ENCODE measurements at places on chromosomes 12 and 14.

GRCh38 chr12:130086797-130087196 is 75.5 kb upstream of the FZD10 start:
- DNase-seq, result no peak

- DNase-seq, result no peak
These were observed 1.5 kb downstream of the DIO3 start for GRCh38 chr14:101562659-101563351.

GRCh38 chr14:32593290-32593942 is 264.3 kb downstream of the AKAP6 start:
- no peak for DNase-seq

GRCh38 chr12:120404271-120404670 is 33.6 kb upstream of the COX6A1 start:
- peak; percentile 47 for DNase-seq

DNA sequence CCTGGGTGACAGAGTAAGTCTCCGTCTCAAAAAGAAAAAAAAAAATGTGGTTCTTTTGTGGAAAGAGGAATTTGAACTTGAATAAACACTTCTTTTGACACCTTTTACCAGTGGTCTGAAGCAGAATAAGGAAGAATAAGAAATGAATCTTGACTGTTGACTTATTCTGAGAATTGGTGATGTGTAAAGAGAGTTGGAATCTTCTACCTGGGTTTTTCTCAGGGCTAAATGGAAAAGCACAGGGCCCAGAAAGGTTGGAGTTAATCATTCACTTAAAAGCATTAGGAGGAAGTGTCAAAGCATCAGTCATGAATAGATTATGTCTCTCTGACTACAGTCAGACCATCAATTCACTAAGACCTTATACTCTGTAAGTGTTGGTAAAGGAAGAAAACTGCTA is 13.9 kb downstream of the PNMA1 start:
- no peak for DNase-seq

DNA sequence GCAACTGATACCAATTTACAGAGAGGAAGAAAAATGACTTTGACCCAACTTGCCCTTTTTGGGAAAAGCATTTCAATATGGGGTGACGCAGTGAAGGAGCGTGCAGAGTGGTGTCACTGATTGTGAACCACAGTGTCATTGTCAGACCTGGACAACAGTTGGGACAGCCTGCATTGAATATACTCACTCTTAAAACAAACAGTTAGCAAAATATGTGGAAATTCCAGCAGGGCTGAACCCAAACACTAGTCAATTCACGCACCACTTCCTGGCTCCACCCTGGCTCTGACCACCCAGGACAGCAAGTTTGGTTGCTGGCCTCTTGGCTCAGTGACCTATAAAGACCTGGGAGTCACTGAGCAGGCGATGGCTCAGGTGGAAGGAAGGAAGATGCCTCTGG is 61.3 kb downstream of the NOS1 start:
- DNase-seq, result no peak

GRCh38 chr12:108765289-108765764 is 34.0 kb upstream of the CORO1C start:
- DNase-seq, result no peak

- DNase-seq, result peak; percentile 43
These were observed 274.1 kb downstream of the ADAMTS20 start for GRCh38 chr12:43277651-43278540.

GRCh38 chr14:85580536-85581140 is 50.7 kb downstream of the FLRT2 start:
- DNase-seq, result no peak

DNA sequence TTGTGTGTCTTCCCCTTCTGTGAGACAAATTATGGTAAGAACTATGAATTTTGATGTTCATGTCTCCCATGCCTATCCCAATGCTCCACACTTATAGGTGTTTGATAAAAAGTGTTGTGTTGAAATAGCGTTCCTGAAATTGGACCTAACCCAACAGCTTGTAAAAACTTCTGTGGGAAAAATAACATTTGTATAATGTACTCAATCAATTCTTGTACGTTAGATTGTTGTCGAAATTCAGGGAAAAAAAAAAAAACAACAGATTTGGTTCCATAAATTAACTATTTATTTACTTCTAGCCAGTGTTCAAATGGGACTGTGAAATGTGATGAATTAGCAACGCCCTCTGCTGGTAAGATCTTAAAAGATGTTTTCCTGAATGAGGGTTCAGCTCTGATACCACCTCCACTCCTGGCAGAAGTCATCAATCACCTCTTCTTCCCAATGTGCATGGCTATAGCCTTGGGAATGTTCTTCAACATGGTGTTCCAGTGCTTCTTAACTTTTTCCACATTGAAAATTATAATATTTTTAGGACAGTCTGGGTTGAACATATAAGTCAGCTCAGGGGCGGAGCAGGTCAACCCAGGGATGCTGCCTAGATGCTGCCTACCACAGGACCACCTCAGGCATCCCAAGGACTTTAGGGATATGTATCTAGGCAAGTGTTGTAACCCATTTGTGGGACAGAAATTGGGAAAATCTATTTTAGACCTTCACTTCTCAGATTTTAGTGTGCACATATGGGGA is 170.6 kb downstream of the OTOGL start:
- peak; percentile 69 for DNase-seq

DNA sequence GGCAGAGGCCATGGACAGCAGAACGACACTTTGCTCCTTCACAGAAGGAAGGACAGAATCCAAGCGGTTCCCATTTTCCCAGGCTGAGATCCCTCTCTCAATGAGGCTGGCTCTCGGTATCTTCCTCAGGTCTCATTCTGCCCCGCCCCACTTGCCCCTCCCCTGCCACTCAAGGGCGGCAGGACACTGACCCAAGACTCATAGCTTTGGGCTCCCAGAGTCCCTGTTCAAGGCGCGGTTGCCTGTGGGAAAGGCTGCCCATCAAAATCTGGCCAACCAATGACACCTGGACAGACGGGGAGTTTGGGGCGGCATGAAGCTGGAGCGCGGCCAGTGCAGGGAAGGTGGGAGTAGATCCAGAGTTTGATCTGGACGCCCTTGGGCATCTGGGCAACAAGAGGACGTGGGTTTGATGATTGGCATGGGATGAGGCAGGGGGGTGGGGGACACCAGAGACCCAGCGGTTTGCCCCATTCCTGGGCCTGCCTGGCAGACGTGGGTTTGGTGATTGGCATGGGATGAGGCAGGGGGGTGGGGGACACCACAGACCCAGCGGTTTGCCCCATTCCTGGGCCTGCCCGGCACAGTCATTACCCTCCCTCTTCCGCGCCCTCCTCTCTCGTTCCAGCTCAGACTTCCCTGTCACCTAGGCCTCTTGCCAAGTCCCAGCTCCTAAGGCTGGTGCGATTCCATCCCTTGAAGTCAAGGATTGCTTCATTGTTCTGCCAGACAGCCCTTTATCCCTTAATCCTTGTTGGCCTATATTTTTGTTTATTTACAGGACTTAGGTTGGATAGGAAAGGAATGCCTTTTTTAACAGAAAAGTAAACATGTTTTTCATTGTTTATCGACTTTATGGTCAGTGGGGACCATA is 92.1 kb downstream of the NINJ2 start:
- DNase-seq, result no peak

GRCh38 chr14:92464156-92464555 is 49.4 kb upstream of the RIN3 start:
- no peak for DNase-seq

DNA sequence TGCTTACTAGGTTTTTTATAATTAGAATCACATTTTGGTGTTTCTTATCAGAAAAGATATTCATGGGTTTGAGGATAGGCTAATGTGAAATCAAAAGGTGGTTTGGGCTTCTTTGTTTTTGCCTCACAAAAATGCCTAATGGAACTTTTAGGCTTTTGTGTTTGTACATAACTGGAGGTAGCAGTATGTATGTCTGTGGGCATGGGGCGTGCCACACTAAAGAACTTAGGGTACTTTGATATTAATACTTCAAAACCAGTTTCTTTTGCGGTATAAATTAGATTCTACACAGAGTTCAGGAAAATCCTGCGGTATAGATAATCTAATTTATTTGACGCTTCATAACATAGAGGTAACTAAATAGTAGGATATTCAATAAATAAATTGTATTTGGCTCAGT is 1.9 kb downstream of the ETV6 start:
- DNase-seq, result no peak

- DNase-seq, result no peak
These were observed 19.0 kb downstream of the NOC4L start for GRCh38 chr12:132163041-132163910.

DNA sequence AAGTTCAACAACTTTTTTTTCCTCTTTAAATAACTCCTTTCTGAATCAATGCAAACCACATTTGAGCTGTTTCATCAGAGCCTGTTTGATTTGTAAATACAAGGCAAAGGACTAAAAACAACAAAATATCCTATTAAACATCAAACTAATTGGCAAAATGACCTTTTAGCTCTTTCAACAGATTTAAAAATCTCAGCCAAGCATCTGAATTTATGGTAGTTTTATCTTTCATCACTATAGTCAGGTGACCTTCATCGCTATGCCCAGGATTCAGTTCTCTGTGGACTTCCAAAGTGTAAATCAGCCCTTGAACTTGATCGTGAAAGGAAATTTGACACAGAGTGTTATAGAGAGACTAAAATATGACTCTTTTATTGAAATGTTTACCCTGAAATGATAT is 1554.5 kb upstream of the FLRT2 start:
- DNase-seq, result no peak

- DNase-seq, result peak; percentile 80
These were observed 63.8 kb downstream of the FBXO33 start for GRCh38 chr14:39368261-39368959.

DNA sequence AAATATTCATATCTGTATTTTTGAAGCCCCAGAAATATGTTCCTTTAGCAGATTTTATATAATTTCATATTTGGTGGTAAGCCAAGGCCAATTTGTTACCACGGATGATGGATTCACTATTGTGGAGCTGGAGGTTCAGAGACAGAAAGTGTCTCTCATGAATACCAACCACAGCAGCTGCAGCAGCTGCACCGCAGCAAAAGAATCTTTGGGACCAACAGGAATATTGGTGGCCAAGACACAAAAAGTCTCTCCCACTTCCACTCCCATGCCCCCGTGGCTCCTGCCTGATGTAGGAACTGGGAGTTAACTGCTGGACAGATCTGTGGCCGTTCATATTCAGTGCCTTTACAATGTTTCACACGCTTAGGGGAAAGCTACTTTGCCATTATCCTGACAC is 155.3 kb downstream of the ADAMTS20 start:
- DNase-seq, result no peak

- no peak for DNase-seq
These were observed 51.6 kb upstream of the RIC8B start for GRCh38 chr12:106722837-106723236.

DNA sequence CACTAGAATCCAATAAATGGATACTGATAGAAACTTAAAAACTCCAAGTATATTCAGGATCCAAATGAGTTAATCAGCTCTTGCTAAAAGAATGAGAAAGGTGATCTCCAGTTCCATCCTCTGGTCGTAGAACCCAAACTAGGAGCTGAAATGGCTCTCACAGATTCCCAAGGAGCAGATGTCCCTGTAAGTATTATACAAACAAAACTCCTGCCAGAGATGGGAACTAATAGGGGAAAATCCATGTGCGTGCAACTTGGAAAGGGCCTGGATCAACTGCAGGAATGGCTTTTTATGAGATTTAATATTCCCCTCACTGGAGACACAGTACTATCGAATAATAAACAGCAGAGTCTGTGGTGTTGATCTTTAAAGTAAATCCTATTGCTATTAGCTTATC is 309.2 kb upstream of the TBX3 start:
- DNase-seq, result no peak

GRCh38 chr12:75722714-75723200 is 211.3 kb upstream of the KRR1 start:
- peak; percentile 60 for DNase-seq

DNA sequence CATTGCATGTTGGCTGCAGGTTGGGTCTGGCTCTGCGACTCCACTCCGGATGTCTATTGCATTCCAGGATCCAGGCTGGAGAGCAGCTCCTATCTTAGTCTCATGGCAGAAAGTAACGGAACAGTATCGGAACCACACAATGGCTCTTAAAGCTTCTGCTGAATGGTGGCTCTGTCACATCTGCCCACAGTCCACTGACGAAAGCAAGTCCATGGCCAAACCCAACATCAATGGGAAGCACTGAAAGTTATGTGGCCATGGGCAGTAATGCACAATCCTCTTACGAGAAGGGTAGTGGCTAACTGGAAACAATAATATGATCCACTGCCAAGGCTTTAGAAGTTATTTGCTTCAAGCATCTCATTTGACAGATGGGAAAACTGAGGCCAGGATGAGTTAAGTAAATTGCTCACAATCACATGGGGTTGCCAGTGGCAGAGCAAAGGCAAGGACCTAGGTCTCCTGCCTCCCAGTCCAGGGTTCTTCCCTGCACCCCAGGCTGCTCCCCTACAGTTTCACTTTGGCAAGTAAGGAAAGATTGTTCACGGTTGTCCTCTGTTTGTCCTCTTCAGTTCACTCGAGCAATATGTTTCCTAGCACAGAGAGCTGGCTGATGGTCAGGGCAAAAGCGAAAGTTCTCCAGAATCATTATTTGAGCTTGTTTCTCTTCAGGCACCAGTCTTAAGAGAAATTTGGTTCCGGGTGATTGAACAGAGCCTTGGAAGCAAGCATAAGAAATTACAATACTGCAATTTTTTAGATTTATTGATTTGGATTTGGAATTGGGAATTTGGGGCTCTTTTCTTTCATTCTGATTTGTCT is 54.2 kb downstream of the CKAP4 start:
- DNase-seq, result no peak

DNA sequence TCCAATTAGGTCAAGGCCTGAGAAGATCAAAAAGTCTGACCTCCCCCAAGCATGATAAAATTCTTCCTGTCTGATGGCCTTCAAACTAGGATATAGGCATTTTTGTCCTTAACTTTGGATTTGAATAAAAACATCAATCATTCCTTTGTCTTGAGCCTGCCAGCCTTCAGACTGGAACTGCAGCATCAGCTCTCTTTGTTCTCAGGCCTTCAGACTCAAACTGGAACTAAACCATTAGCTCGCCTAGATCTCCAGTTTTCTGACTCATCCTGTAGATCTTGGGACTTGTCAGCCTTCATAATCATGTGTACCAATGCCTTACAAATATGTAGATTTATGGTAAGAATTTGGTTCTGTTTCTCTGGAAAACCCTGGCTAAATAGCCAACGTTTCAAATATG is 721.7 kb downstream of the GALC start:
- no peak for DNase-seq

GRCh38 chr12:58528271-58528670 is 392.0 kb downstream of the LRIG3 start:
- DNase-seq, result no peak

- DNase-seq, result peak; percentile 55
These were observed 74.5 kb upstream of the DYNC1H1 start for GRCh38 chr14:101889898-101890297.

- DNase-seq, result no peak
These were observed 23.8 kb downstream of the CFAP251 start for GRCh38 chr12:121942145-121942718.

GRCh38 chr12:115953450-115953849 is 324.0 kb downstream of the MED13L start:
- no peak for DNase-seq

GRCh38 chr14:101732118-101732517 is 29.4 kb upstream of the PPP2R5C start:
- DNase-seq, result no peak

GRCh38 chr14:71388336-71388735 is 481.1 kb downstream of the PCNX1 start:
- DNase-seq, result no peak

GRCh38 chr12:124746649-124747425 is 116.8 kb downstream of the SCARB1 start:
- no peak for DNase-seq

- DNase-seq, result no peak
These were observed 733 bp upstream of the PPFIBP1 start for GRCh38 chr12:27523305-27523641.
